Mucosa of descending colon (tissue), 3 donors: ENCODE measurements at places on chromosomes 11 and 22. TPM values are rescaled to one million over a fixed set of nuclear protein-coding genes. Genes with fewer than 3 reads are reported as not detected.

Gene TRIM48
- total RNA-seq = not detected

Gene MRGPRF
- 14.2 TPM for total RNA-seq

Gene OR51B4
- total RNA-seq = not detected

Gene OR5M11
- not detected for total RNA-seq

GRCh38 chr11:134032501-134033091 is 36.3 kb upstream of the JAM3 start:
- DNase-seq = no peak

- DNase-seq = no peak
These were observed 39.0 kb downstream of the GLB1L2 start for GRCh38 chr11:134370526-134371435.

DNA sequence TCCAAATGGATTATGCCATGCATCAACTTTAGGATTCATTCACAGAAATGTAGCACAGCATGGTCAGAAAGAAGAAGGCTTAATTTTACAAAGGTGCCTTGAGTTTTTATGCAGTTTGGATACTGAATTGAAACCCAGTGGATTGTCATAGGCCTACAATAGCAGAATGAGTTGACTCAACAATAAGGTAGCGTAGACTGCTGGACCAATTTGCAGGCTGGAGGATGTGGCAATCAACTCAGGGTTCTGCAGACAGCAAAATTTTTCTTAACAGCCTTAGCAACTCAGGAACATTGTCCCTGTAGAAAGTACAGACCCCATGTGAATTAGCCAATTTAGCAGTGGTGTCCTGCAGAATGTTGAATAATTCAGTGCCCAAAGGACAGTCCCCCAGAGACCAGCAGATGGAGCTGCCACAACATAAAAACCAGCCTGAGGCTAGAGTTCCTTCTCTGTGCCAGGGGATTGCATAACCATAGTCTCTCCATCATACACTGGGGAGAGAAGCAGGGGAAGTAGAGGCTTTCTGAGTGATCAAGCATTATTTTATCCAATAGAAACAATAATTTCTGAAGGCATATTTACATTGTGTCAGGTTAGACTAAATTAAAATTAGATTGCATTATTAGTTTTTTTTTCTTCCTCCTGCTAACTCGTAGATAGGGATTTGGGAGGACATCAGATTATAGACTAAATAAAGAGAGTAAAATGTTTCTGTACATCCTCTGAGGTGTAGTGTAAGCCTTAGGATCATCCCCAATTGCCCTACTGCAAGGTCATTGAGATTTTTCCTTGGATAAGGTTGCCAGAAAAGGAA is 20.3 kb upstream of the MRPL17 start:
- DNase-seq = peak; percentile 60
